ENCODE measurements at places on chromosomes 6 and 20.

GRCh38 chr6:14734416-14735340 lies 511.2 kb upstream of the JARID2 start:
- DNase-seq = no peak

DNA sequence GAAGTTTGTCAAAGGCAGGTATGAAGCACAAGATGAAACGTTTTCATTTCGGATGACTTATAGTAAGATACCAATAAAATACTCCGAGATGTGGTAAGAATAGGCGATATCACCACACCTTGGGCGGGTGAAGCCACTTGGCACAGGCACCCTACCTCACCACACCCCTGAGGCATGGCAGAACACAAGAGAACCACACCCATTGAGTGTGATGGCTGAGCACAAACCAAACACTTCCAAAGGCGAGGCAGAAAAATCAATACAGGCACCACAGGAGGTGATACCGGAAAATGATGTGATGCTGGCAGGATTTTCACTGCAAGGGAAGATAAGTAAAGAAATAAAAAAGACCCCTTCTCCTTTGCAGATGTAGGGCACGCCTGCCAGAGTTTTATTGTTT lies 332.9 kb upstream of the PRDM1 start:
- no peak for DNase-seq

GRCh38 chr6:150030611-150031010 lies 5.3 kb upstream of the RAET1L start:
- no peak for DNase-seq

- DNase-seq = no peak
These were observed 272.6 kb upstream of the HSF2 start for GRCh38 chr6:122126894-122127293.

- DNase-seq = no peak
These were observed 96.7 kb downstream of the CD109 start for GRCh38 chr6:73792738-73793137.

GRCh38 chr20:20225325-20226043 lies 142.4 kb upstream of the INSM1 start:
- no peak for DNase-seq

GRCh38 chr6:106154326-106154725 lies 68.2 kb downstream of the PRDM1 start:
- DNase-seq = no peak

- DNase-seq = no peak
These were observed 9.5 kb upstream of the MYLK2 start for GRCh38 chr20:31809661-31810060.

- no peak for DNase-seq
These were observed 60.1 kb downstream of the FUT9 start for GRCh38 chr6:96075826-96076225.

DNA sequence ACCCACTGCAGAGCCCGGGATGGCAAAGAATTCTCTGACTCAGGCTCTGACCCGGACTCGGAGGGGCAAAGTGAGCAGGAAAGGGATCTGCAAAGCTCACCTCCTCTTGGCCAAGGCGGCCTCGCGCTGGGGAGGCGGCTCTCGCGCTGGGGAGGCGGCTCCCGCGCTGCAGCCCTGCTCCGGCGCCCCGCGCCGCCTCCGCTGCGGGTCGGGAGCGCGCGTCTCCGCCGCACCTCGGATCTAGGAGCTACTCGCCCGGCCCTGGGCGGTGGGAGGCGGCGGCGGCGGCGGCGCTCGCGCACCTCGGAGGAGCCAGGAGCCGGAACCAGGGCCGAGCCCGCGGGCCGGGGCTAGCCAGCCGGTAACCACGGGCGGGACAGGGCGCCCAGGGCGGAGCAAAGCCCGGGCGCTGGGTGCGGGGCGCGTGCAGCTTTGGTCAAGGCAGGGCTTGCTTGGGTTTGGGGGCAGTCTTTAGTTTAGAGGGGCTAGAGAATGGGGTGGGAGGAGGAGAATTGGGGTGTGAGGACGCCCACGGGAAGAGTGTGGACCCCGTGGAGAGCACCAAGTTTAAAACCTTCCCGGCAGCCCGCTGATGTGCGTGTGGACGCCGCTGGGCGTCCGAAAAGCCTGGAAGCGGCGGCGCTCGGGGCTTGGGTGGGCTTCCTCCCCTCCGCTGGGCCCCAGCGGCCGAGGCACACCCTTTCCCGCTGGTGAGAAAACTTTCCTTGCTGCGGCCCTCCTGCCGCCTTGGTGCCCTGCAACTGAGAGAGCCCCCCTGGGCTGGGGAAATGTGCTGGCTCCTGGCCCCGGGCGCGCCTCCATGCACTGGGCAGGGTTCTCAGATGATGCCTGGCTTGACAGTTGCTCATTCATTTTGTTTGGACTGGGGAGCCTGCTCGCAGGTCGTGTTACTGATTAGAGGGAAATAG lies at the start of gene MRAP2:
TSS of gene MRAP2 (plus strand) at position 250 of the 929 bp plus-strand sequence. CDS start 21,547 bp downstream, outside the sequence.
- no peak for DNase-seq

DNA sequence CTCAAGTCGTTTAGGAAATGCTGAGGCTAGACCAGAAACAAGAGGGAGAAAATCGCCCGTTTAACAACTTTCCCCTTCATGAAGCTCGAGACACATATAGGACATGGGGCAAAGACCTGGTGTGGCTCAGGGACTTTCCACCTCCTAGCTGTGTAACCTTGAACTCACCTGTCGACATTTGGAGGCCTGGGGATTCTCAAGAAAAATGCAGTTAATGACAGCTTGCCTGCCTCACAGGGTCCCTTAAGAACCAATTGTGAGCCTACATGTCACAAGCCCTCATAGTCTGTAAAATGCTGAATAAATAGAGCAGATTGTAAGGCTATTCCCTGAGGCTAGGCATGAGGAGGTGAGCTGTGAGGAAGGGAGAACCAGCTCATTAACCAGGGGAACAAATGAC lies 35.1 kb downstream of the MGME1 start:
- DNase-seq = no peak

- DNase-seq = no peak
These were observed 23.3 kb downstream of the EDN1 start for GRCh38 chr6:12313306-12313991.

GRCh38 chr6:16481697-16482399 lies 243.5 kb downstream of the GMPR start:
- DNase-seq = peak; percentile 35

- DNase-seq = no peak
These were observed 16.5 kb upstream of the TGM3 start for GRCh38 chr20:2279253-2279779.

DNA sequence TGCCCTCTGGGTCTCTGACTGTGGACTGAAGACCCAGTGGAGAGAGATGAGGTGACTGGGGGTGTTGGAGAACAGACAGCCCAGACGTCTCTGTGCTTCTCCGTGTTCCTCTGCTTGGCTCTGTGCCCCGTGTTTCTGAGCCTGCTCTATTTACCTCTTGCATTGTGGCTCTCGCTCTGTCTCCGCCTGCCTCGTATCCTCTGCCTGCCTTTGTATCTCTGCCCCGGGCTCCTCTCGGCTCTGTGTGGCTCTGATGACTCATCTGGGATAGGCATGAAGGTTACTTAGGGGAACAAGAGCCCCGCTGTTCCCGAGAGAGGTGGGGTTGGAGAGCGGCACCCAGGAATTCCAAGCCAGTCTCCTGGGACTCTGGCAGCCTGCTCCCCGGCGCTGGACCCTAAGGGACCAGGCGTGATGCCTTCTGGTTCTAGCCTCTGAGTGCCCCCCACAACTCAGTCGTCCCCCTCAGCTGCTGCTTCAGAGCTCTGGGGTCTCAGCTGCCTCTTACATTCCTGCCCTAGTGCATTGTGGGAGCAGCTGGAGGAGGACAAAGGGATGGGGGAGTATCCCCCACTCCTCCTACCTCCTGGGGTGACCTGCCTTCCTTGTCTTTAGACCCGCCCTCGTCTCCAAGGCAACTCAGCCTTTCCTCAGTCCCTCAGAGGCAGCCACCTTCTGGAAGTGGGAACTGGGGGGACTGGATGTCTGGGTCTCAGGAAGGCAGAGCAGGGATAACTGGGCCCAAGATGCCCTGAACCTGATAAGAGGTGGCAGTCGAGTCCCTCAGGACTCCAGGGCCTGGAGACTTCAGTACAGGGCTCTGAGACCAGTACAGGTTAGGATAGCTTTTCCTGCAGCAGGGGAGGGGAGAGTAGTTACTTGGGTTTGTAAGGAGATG lies 1.9 kb downstream of the DDR1 start:
- no peak for DNase-seq

DNA sequence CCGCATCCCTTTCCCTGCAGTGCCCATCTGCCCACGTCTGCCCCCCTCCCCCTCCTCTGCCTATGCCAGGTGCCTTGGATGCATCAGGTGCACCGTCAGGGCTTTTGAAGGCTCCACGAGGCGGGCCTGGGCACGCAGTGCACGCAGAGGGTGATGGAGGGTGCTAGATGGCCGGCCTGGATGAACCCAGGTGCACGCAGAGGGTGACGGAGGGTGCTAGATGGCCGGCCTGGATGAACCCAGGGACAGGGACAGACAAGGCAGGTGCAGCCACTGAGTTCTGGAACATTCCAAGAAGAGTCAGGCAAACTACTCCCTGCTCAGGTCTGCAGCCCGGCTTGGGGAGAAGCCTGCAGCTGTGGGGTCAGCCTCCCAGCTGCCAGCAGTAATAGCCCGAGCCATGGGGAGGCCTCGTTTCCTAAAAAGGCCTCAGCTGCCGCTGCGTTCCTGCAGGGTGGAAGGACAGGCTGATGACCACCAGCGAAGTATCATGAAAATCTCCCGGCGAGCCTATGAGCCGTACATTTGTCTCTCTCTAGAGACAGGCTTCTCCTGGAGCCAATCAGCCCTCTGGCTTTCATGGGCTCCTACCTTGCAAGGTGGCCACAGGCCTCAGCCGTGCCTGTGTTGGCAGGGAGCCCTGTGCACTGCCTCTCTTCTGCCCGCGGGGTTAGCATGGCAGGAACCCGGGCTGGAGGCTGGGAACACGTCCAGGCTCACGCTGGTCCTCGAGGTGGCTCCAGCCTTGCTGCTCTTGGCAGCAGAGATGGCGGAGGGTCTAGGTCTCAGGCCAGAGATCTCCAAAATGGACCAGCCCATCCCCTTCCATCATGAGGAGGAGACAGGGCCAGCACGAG lies 29.6 kb downstream of the NTSR1 start:
- no peak for DNase-seq

- DNase-seq = no peak
These were observed 519.8 kb upstream of the CITED2 start for GRCh38 chr6:139894271-139894670.

DNA sequence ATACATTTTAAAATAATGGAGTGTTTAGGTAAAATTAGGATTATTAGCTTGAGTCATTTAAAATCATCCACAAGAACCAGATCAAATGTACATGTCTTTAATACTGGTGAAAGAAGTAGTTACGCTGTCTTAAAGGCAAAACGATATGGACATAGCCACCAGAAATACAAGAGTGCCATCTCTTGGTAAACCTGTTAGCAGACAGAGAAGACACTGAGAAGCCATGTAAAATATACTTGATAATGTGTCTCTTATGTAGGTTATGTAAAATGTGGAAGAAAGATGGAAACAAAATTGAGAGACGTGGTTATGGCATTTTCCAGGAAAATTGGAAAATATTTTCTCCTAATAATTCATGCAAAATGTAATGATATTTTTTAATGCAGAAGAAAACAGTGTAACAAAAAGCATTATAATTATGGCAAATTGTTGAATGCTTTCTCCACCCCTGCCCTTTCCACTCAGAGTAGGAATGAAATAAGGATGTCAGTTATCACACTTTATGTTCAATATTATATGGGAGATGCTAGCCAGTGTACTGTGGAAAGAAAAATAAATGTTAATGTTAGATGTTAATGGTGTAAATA lies 12.2 kb upstream of the SLC17A2 start:
- DNase-seq = no peak

DNA sequence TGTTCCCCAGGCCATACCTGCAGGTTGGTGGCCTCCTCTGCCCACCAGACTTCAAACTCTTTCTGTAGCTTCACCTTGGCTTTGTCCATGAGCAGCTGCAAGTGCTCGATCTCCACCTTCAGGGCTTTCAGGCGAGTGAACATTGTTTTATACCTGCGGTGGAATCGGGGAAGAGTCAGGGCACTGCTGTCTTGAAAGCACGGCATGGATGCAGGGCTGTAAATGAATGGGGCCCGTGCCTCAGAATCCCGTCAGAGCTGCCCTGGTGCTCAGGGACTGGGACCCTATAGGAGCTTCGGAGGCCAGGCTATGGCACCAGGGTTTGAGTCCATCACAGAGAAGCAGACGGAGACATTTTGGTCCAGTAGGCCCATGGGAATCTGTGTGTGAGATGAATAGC lies 37.9 kb upstream of the KCNK16 start:
- no peak for DNase-seq

- DNase-seq = no peak
These were observed 184.7 kb upstream of the PREP start for GRCh38 chr6:105587349-105588122.

DNA sequence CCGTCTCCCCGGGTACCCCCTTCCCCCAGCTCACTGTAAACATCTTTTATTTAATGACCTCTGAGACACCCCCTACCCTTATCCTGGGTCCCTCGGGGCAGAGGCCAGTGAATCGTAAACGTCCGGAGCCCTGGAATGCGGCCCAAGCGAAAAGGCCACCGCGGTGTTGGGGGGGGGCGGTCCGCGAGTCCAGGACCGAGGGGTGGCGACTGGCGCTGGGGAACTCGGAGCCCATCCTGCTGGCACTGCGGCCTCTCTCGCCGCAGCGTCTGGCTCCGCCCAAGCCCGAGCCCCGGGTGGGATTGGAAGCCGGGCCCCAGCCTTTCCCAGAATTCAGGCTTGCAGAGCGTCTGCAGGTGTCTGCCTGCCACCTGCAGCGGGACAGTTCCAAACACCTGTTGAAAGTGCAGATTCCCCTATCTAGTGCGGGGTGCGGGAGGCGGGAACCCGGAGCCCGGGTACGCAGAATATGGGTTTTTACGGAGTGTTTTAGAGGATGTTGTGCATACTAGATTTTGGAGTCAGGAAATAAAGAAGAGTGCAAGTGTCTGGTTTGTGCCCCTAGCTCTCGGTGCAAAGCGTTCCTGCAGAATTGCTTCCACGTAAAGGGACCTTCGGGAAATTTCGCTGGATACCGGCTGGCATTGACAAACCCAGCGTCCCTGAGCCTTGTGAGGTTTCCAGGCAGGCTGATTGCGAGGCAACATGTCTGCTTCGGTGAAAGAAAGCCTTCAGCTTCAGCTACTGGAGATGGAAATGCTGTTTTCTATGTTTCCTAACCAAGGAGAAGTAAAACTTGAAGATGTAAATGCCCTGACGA lies 800 bp downstream of the RWDD2A start:
- DNase-seq = peak; percentile 4

- DNase-seq = no peak
These were observed 83.4 kb upstream of the FRMD1 start for GRCh38 chr6:168162366-168162765.

DNA sequence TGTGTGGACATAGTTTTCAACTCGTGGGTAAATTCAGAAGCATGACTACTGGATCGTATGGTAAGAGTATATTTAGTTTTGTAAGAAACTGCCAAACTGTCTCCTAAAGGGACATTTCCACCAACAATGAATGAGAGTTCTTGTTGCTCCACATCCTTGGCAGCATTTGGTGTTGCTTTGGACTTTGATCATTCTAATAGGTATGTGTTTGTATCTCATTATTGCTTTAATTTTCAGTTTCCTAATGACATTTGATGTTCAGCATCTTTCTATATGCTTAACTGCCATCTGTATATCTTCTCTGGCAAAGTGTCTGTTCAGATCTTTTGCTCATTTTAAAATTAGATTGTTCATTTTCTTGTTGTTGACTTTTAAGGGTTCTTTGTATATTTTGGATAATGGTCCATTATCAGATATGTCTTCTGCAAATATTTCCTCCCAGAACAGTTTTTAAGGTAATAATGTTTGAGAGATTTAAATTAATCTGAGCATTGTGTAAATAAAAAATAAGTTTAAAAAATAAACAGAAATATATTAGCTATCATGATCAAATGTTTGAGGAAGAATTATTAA lies 138.7 kb downstream of the CCDC170 start:
- no peak for DNase-seq

GRCh38 chr20:59701236-59701635 lies 96.9 kb downstream of the PHACTR3 start:
- no peak for DNase-seq

- DNase-seq = no peak
These were observed 86.2 kb upstream of the PTPRK start for GRCh38 chr6:128606611-128607010.

Data from activated T-helper 1 cell treated with Interleukin-2 at 50 U/mL for 16 hours (primary cell).